COLO829 (cell line): ENCODE measurements at places on chromosomes 2 and 18.

GRCh38 chr18:72246076-72246475 is 298.1 kb downstream of the CBLN2 start:
- no peak for DNase-seq

GRCh38 chr18:77077401-77077800 is 55.2 kb downstream of the MBP start:
- no peak for DNase-seq

DNA sequence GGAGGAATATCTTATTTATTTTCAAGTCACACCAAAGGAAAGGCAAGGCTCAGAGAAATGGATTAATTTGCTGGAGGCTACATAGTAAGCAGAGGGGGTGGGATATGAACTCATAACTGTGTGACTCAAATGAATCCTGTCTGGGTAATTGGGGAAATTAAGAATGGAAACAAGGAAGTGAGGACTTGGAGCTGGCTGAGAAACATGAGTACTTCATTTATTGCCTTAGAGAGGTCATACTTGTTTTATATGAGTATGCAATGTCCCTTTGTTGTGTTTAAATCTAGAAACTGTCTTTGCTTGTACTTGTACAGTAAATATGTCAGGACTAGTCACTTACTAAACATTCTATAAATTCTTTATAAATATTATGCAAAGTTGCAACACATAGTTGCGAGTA is 2166.7 kb upstream of the PIK3C3 start:
- DNase-seq = no peak

- no peak for DNase-seq
Observed at GRCh38 chr2:133197156-133197555, 371.1 kb downstream of the NCKAP5 start.
